ENCODE measurements at places on chromosomes 2 and 18.

DNA sequence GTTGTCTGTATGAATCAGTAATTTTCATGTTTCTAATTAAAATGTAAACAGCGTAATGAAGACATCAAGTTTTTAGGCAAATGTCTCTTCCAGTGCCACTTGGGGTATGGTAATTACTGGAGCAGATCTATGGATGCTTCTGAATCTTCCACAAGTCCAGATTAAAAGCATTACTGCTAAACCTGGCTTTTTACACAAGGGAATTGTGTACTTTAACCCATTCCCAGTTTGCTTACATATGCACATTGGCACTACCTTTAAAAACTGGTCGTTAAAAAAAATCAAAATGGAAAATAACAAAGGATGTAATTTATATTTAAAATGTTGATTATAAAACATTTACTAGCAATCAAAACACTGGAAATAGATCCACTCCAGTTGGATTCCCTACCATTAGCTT, 19.7 kb downstream of the FIGN start:
- DNase-seq = no peak

DNA sequence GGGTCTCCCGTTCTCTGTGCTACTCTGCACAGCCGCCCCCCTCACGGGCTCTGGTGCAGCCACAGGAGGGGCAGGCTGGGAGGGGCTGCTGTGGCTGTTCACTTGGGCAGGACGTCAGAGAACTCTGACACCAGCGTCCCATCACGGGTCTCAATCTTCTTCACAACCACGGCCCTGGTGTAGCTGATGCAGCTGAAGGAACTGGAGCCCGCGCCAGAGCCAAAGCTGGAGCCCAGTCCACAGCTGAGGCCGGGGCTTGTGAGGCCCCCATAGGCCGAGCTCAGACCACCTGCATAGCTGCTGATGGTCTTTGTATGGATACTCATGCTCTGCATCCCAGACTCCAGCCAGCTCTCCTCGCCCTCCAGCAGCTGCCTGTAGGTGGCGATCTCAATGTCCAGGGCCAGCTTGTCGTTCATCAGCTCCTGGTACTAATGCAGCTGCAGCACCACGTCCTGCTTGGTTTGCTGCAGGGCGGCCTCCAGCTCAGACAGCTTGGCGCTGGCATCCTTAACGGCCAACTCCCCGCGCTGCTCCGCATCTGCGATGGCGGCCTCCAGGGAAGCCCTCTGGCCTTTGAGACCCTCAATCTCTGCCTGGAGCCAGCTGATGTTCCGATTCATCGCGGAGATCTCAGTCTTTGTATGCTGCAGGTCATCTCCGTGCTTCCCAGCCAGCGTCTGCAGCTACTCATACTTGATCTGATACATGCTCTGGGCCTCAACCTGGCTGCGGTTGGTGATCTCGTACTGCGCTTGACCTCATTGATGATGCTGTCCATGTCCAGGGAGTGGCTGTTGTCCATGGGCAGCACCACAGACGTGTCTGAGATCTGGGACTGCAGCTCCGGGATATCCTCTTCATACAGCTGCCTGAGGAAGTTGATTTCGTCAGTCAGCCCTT, 7.4 kb upstream of the DUSP19 start:
- no peak for DNase-seq

DNA sequence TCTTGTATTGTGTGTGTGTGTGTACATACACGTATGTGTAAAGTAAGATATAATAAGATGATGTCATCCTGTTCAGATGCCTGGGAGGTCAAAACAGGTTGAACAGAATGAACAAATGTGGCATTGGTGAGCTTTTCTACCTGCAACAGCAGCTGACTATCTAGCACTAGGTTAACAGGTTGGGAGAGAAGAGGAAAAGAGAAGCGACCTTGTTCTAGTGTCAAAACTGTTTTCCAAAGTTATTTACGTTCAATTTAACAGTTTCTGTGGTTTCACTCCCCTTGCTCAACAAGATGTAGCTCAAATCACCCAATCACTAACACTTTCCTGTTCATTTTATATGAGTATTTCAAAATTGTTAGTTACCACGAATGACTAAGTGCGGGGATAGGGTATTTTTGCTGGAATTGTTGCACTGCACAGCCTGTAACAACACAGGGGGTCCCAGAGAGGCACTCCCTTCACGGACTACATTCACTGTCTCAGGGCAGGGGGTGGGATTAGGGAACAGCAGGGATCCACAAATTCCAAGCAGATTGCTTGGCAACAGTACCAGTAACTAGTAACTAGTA, 67.5 kb upstream of the DTNB start:
- no peak for DNase-seq

DNA sequence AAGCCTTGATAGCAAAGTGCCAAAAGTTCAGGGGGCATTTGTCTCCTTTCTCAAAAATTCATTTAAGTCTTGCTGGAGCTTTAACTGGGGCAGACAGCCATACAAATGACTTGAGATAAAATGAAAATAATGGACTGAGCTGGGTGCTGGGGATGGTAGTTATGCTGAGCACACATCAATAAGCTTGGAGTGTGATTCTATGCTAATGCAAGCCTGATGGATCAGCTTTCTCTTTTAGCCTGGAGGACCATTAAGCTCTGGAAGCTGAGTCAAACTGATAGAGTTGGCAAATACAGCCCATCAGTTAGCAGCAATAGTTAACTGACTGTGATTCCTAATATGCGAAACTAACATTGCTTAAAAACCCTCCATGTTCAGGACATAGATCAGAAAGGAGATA, 98.0 kb downstream of the CAMKMT start:
- DNase-seq = no peak

- DNase-seq = no peak
Observed at GRCh38 chr18:58456625-58457024, 172.3 kb downstream of the ALPK2 start.

DNA sequence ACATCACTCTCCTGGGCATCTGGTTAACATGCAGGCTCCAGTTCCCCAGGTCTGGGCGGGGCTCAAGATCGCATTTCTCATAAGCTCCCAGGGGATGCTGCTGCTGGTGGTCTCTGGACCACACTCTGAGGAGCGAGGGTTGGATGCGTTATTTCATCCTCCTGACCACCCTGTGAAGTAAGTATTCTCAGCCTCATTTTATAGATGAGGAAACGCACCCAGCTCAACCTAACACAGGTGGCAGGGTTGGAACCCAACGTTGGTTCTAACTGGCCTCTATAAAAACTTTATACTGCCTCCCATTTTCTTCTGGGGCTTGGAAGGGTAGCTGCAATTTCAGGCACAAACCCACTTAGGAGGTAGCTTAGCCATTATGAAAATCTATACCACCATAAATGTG, 120.5 kb downstream of the FAM210A start:
- DNase-seq = no peak

- DNase-seq = no peak
Observed at GRCh38 chr2:233255151-233255550, 3.7 kb downstream of the ATG16L1 start.

DNA sequence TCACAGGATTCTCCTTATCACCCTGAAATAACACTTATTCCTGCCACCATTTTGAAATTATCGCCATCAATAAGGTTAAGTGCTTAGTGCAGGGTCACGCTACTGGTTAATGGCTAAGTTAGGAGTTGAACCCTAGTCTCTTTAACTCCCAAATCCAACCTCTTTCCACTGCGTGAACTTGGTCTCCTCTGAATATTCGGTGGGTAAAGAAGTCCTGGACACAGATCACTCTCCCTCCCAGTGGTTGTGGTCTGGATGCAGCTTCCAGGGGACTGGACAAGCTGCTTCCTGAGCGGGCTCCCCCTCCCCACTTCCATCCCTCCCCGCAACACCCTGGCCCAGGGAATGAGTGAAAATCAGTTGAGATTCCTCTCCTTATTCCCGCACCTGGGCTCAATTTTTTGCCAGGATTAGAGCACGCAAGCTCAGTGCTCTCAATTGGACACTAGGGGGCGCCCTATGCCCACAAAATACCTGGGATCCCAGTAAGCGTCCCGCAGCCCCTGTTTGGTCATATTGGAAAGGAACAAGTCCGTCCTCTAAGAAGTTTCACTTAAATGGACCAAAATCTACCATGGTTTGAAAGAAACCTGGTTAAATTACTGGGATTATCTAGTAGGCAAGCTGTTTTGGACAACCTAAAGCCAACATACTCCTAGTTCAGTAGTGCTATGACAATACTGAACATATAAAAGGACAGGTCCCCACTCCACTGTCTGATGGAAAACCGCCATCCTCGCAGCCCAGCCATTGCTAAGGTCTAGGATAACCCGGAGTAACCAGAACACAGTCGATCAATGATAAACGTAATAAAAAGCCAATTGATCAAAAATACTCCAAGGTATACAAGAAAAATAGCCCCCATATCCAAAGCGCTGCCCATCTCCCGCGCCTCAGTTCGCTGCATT, 40.4 kb downstream of the DHRS9 start:
- no peak for DNase-seq

DNA sequence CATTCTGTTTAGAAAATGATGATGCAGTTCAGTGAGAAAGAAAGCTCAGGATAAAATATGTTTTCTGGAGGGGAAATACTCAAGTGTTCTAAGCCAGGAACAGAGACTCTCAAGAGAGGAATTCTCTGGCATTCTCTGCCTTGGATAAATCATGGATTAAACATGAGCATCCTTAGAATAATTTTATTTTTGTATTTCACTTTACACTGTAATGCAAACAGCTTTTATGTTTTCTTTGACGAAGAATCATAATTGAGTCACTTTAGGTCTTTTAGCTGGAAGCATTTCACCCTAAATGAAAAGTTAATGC, 11.1 kb downstream of the GDF7 start:
- DNase-seq = no peak

GRCh38 chr2:16038621-16039020, 98.3 kb downstream of the MYCN start:
- DNase-seq = no peak

DNA sequence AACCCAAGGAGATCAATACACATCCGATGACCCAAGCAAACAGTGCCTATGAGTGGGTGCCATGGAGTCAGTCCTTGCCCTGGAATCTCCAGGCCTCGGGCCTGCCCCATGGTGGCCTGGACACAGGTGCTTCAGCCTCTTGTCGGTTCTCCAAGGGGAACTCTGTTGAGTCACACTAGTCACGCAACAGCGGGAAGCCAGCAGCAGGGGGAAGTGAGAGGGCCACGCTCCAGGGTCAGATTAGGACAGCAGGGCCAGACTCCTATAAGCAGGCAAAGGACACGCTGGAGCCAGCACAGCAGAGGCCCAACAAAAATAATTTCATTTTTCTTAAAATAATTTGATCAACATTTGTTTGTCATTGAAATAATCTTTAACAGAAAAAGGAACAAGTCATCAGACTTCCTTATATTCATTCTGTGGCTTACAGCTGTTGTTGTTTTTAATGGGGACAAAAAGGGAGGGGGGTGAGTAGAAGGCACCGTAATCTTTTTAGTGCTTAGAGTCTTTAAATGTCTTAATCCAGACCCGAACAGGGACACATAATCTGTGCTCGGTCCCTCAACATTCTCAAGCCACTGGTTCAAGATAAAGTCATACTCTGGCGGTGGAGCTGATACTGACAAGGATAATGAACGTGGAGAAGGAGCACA, 16.4 kb upstream of the ARMC9 start:
- no peak for DNase-seq

GRCh38 chr2:85999061-85999831, 106.4 kb downstream of the POLR1A start:
- no peak for DNase-seq

GRCh38 chr2:29272311-29272710, 157.1 kb downstream of the CLIP4 start:
- no peak for DNase-seq

DNA sequence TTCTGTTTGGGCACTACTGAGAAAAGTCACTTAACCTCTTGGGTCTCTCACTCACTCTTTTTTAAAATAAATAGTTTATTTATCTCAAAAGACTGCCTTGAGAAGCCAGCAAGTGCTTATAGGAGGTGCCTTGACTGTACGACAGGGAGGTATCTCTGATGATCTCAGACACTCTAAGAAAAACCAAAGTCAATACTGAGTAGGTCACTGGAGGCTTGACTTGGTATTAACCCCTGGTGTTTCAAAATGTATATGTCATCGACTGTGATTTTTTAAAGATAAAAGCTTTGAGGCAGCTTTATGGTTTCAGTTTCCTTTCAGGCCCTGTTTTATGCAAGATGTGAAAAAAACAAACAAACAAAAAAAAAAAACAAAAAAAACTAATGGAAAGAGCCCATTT, 33.7 kb downstream of the MREG start:
- no peak for DNase-seq

DNA sequence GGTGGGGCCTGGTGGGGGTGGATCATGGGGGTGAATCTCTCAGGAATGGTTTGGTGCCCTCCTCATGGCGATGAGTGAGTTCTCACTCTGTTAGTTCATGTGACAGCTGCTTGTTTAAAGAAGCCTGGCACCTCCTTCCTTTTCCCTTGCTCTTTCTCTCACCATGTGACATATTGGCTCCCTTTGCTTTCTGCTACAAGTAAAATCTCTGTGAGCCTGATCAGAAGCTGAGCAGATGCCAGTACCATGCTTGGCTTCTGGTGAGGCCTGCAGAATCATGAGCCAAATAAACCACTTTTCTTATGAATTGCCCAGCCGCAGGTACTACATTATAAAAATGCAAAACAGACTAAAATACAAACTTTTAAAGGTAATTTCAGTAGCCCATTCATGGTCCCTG, 73.4 kb upstream of the TEX51 start:
- DNase-seq = no peak

GRCh38 chr2:160401895-160402294, 91.7 kb downstream of the RBMS1 start:
- no peak for DNase-seq

DNA sequence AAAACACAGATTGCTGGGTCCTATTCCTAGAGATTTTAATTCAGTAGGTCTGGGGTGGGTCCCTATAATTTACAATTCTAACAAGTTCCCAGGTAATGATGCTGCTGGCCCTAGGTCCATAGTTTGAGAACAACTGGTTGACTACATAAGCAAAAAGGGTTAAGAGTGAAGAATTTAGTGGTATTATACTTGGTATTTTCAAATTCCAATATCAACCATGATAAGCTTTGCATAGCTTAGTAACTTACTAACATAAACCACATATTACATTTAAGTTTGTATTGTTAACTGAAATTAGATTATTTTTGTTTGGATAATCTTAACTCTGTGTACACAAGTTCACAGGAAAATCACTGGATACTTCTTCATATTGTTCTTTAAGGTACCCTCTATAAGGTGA, 862.9 kb upstream of the ACVR2A start:
- DNase-seq = no peak

GRCh38 chr18:59655676-59656075, 41.5 kb downstream of the CCBE1 start:
- no peak for DNase-seq

- no peak for DNase-seq
Observed at GRCh38 chr2:182128821-182129707, 143.4 kb downstream of the PPP1R1C start.

DNA sequence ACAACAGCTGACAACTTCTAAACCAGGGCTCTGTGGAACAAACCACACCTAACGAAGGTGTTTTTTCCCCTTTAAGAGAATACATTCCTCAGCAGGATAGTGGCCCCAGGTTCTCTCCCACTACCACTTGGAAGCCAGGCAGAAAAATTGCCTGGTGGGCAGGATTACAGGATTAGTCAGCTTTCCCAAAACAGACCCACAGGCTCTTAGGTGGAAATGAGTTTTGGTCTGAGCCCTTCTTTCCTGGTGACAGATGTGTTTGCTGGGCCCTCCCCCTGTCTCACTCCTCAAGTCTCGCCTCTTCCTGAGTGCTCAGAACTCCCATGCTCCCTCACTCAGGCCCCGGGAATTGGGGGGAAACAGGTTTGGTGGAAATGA, 139.4 kb upstream of the HAAO start:
- DNase-seq = no peak

Measured in BJ (cell line).